Suppressor macrophage treated with lipopolysaccharide for 4 hours (primary cell): ENCODE measurements at places on chromosomes 2 and 18.

DNA sequence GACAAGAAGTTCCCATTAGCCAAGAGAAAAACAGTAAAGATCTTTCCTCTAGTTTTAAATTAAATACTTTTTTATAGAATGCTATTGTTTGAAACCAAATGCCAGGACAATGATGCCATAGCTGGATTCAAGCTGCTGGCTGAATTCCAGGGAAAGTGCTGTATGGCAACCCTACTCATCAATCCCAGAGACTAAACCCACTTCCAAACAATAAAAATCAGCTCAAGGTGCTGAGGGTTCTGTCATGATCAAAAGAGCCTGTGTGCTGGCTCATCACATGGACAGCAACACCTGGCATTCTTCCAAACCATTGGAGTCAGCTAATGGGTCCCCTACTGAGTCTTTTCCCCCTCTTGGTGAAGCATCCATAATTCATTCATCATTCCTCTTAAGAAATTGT, 53.7 kb upstream of the PARD3B start:
- DNase-seq, result no peak

GRCh38 chr2:120740765-120741524, 5.3 kb downstream of the GLI2 start:
- DNase-seq, result no peak

GRCh38 chr2:85095094-85095493, 38.1 kb upstream of the TCF7L1 start:
- peak; percentile 16 for DNase-seq

GRCh38 chr2:118154176-118154575, 65.9 kb downstream of the INSIG2 start:
- DNase-seq, result no peak

- no peak for DNase-seq
Measured at GRCh38 chr18:46414863-46415262, 242.2 kb downstream of the LOXHD1 start.

GRCh38 chr2:100577777-100578176, 15.0 kb downstream of the PDCL3 start:
- DNase-seq, result no peak

DNA sequence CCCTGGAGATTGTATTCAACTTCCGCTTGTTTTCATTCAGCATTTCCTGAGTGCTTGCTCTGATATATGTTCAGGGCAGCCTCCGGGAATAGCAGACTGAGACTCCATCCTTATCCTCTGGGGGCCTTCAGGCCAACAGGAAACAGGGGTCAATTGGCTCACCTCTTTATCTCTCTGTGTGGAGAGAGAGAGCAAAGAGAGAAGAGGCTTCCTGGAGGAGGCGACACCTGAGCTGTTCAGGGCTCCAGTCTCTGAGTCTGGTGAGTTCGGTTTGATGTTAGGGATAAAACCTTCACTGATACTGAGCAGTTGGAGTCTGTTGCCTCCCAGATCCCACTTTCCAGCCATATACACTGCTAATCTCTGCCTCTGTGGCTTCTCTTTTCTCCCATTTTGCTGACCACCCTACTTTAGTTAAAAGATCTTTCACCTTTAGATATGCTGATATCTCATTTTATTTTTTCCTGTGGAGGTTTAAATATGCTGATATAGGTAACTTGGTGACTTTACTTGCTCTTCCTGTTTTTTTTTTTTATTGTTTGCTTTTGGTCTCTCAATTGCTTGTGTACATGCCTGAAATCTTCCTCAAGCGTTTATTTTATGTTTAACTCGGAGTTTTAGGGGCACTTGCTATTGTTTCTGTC, 56.9 kb downstream of the KCNS3 start:
- no peak for DNase-seq

GRCh38 chr2:125330133-125330532, 1305.0 kb downstream of the CNTNAP5 start:
- DNase-seq, result no peak

GRCh38 chr2:192029089-192029488, 165.6 kb downstream of the TMEFF2 start:
- DNase-seq, result no peak

DNA sequence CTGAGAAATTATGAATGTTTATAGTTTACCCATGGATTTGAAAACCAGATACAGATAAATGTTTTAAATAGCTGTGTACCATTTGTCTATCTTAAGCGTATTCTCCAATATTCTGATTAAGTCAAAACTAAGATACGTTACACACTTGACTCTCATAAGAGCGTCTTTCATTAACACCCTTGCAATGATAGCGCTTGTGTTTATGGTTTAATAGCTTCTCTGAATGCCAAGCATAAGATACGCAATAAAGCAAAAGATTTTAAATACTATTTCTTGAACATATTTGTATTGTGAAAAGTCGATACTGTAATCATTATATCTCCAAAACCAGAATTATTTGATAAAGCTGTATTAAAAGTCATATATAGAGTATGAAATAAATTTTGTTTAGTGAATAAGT, 3.0 kb downstream of the CALCRL start:
- no peak for DNase-seq
